Activated CD4-positive, alpha-beta T cell treated with anti-CD3 and anti-CD28 coated beads, Interleukin-2, amount 50 U/mL, for 1 hour (primary cell): ENCODE measurements at places on chromosomes 12 and 14.

DNA sequence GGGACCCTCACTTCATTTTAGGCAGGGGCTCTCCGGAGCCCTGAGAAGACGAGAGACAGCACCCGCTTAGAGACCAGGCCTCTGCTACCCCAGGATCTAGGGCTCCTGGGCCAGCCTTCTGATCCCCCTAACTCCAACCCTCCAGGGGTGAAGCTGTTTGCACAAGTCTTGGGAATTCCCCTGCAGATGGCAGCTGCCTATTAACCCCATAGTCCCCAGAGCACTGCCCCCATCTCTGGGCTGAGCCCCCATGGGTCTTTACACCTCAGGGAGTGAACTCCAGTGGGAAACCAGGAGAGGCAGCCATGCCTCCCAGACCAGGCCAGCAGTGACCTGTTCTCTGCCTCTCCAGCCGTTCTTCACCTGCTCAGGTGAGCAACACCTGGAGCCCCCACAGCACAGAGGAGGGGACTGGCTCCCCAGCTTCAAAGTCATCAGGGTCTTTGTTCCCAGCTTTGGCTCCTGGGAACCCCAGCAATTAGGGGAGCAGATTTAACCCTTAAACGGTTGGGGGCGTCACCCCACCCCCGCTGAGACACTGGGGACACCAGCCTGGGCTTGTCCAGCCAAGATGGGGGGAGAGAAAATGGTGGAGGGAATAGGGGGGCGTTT, 2.3 kb downstream of the WNT10B start:
- no peak for DNase-seq

DNA sequence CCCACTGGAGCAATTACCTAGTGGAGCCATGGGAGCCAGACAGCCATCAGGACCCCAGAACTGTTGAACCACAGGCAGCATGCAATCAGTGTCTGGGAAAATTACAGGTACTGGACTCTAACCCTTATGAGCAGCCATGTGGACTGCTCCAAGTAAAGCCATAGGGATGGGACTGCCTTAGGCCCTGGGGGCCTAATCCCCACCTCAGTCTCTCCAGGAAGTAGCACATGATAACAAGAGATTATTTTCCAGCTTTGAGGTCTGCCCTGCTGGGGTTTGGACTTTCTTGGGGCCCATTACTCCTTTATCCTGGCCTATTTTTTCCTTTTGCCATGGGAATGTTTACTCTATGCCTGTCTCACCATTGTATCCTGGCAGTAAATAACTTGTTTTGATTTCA, 226.8 kb downstream of the AEBP2 start:
- no peak for DNase-seq

GRCh38 chr12:47975816-47976215, 12.4 kb downstream of the TMEM106C start:
- DNase-seq: no peak

- DNase-seq: peak; percentile 42
Observed at GRCh38 chr14:49461529-49462401, 124.4 kb downstream of the RPS29 start.

DNA sequence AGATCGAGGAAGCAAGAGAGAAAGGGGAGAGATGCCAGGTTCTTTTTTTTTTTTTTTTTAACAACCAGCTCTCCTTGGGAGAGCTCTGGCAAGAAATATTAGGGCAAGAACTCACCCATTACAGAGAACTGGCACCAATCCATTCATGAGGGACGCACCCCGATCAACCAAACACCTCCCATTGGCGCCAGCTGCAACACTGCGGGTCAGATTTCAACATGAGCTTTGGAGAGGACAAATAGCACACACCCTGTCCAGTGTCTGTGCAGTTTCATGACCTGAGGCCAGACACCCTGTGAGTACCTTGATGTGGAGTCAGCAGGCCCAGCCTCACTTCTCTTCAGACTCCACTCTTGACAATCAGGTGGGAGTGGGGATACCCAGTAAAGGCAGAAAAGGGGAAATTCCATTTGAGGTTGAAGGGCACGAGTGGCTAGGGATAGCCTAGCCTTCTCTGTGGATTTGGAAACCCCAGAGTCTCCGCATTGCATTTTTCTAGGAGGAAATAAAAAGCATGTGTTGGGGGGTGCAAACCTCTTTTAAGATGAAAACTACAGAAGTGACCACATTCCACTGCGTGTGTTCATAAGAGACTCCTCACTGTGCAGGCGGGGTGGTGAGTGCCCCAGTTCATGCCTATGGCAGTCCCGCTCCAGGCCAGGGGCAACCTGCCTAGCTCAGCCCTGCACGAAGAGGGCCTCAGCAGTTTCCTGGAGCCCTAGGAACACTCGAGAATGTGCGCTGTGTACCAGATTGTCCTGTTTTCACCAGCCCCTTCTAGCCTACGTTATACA, 42.4 kb upstream of the GPATCH2L start:
- no peak for DNase-seq

DNA sequence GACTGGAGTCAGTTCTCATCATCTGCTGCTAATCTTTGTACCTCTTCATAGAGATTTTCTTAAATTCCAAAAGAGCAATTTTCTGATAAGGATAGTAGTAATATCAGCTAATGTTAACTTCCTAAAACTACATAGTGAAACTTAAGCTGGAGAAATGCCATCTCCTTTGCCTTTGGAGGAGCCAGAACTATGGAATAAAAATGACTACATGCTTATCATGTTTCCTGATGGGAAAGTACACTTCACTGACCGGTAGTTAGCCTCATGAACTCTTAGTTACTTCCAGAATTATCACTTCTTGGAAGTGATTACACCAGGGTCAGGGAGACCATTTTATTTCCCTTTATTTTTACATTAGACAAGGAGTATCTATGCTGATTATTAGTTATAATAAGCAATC, 1222.1 kb upstream of the TMEM132C start:
- no peak for DNase-seq

DNA sequence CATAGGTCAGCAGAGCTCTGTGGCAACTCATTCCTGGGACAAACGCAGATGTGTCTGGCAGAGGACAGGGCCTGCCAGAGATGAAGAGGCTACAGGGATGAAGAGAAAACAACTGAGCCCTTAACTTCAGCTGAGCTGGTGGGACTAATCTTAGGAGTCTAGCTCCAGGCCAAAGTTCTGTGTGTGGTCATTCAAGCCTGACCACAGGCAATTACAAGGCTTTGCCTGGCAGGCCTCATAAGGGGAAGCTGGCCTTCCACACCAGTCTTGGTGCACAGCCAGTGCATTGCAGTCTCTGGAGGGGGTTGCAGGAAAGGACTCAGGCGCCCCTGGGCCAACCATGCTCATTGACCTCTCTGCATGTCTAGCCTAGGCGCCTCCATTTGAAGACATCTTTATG, 127.6 kb upstream of the DAAM1 start:
- DNase-seq: no peak

- DNase-seq: no peak
Observed at GRCh38 chr14:26216786-26217185, 381.0 kb downstream of the NOVA1 start.

DNA sequence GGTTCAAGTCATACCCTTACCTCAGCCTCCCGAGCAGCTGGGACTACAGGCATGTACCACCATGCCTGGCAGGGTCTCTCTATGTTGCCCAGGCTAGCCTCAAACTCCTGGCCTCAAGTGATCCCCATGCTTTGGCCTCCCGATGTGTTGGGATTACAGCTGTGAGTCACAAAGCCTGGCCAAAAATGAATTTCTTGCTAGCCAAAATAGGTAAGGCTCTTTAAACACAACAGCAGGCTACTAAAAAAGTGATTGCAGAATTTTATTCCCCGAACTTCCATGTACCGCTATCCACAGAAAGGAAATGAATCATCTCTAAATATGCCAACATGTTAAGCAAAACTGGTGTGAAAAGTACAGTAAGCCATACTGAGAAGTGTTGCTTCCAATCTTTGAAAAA, 50.6 kb downstream of the WDHD1 start:
- DNase-seq: no peak

DNA sequence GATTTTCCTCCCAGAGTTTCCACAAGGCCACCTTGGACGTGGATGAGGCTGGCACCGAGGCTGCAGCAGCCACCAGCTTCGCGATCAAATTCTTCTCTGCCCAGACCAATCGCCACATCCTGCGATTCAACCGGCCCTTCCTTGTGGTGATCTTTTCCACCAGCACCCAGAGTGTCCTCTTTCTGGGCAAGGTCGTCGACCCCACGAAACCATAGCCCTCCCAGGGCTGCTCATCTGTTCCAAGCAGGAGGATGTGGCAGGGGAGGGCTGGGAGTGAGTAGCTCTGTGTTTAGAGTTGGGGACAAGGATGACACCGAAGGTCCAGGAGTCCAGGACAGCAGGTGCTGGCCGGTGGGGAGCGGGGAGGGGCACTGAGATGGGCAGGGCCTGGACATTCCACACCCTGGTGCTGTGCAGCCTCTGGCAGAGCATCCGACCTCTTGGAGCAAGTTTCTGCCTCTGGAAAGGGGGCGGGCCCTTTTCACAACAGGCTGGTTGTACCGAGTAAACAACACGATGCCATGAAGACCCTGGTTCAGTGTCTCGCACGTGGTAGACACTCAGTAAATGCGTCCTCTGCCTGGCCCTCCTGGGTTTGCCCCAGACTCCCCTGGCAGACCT, 8.2 kb downstream of the SERPINA4 start:
- no peak for DNase-seq

DNA sequence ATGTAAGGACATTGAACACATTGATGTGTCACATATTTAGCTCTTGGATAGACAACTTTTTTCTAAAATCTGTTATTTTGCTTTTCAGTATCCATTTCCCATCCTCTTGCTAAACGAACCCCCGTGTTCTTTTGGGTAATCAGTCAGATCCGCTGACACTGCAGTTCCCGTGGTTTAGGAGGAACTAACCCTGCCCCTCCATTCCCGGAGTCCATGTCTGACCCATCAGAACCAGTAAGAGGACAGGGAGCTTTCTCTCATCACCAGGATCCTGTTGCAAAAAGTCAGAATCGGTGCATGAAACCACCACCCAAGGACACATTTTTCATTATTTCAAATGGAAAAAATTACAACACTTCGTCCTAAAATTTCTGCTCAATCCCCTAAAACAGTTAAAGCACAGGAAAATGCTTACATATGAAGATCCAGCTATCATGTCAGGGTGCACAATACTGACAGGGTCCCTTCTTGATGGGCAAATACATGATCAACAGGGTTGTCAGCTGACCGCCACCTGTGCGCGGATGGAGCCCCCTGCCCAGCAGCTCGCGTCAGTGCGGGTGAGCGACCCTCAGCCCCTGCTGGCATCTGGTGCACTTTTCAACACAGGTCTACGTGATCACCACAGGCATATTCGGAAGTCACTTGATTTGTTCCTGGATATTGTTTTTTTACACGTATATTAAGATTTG, 276.8 kb downstream of the ADGRD1 start:
- no peak for DNase-seq

- DNase-seq: no peak
Observed at GRCh38 chr14:90796329-90796728, 19.9 kb downstream of the TTC7B start.

- DNase-seq: no peak
Observed at GRCh38 chr12:131351319-131352028, 359.4 kb upstream of the SFSWAP start.
